ENCODE measurements at places on chromosomes 6 and 20. TPM values are rescaled to one million over a fixed set of nuclear protein-coding genes. Genes with fewer than 3 reads are reported as not detected.

GTSF1L gene
- total RNA-seq: not detected

SLC35B3 gene
- 19.7 TPM for total RNA-seq

ULBP1 gene
- not detected for total RNA-seq

SUMO4 gene
- total RNA-seq: 7.0 TPM

C20orf144 gene
- not detected for total RNA-seq

BPIFA1 gene
- total RNA-seq: not detected

CCN5 gene
- total RNA-seq: 7.4 TPM

SLC22A16 gene
- 2.6 TPM for total RNA-seq

ZSCAN31 gene
- 2.8 TPM for total RNA-seq

MYLIP gene
- total RNA-seq: 41.2 TPM

DAAM2 gene
- total RNA-seq: 26.0 TPM

CNKSR3 gene
- total RNA-seq: 21.4 TPM

TCP11 gene
- total RNA-seq: not detected

TENT5A gene
- total RNA-seq: 10.0 TPM
